ENCODE measurements at places on chromosomes 2 and 18.

DNA sequence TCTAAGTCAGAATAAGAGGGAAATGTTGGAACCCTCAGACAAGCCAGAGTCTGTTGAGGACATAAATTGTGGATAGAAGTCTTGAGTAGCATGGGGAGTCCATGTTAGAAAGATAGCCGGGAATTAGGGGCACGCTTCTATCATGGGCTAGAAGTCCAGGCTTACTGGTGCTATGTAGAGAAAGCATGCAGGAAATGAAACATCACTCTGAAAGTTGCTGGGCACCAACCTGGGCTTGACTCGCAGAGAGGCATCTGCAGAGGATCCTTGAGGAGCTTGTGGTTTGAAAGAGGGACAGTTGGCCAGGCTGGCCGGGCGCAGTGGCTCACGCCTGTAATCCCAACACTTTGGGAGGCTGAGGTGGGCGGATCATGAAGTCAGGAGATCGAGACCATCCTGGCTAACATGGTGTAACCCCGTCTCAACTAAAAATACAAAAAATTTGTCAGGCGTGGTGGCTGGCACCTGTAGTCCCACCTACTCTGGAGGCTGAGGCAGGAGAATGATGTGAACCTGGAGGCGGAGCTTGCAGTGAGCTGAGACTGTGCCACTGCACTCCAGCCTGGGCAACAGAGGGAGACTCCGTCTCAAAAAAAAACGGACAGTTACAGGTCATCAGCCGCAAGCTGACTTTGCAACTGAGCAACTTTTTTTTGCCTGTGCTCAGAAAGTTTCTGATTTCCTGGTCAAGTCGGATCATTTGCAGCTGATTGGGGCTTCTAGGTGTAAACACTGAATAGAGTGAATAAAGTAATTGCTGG lies 24.9 kb downstream of the CERS6 start:
- DNase-seq: no peak

GRCh38 chr2:85761-86160 lies 39.5 kb upstream of the FAM110C start:
- DNase-seq: no peak

DNA sequence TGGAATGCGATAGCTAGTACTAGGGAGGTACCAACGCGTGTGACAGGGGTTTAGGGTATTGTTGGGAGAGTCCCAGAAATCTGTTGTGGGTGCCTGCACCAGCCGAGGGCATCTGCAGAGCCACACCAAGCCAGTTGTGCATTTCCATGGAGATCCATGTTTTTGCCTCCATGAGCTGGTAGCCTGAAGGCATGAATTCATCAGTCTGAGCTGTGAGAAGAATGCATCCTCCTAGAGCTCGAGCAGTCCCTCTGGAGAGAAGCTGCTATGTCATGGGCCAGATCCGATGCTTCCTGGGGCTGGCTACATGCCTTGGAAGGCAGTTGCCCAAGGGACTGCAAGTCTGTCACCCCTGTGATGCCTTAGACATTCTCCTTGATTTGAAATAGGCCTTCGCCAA lies 57.9 kb downstream of the LIPG start:
- no peak for DNase-seq

GRCh38 chr18:23875966-23876895 lies 138.3 kb upstream of the TTC39C start:
- DNase-seq: no peak

DNA sequence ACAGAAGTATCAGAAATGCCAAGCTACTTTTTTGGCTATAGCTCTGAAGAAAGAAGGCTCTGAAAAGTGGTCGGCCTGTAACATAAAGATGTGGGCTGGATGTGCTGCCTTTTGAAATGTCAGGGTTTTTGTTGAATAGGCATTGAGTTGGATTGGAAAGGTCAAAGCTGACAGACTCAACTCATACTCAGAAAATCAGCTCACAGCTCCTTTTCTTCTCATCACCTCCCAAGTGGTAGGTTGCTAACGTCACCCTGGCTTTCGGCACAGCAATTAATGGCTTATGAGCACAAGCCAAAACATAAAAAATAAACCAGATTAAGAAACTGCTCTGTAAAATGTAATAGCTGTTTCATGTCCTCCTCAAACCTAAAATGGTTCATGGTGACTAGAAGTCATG lies 68.3 kb downstream of the KCNF1 start:
- no peak for DNase-seq

DNA sequence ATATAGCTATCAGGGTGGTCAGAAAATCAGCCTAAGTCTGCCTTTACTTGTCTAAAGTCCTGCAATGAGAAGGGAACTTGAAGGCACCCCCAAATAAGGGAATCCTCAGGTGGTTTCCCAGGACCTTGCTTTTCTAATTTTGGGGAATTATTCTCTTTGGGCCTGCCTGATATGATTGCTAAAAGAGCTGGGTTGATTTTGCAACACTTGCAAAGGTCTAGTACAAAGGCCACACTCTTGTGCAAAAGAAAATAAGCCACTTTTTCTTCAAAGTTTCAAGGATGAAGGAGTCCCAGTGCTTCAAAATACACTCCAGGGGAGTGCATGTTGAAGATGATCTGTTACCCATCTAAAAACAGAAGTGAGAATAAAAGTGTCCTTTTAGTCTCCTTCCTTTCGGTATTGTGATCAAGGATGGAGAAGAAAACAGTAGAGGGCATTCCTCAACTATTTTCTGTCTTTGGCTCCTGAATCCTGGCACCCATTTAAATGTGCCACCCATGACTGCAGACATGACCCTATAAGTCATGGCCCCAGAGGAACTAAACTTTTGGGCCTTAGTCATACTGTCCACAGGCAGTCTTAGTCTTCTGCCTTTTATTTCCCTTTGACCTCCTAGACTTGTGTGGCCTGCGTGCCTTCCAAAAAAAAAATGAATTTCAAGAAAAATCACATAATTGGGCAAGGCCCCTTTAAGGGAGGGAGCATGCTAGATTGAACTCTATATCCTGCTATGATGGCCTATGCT lies 5.1 kb downstream of the SULT1C3 start:
- DNase-seq: no peak

GRCh38 chr2:166337932-166338331 lies 37.8 kb downstream of the SCN9A start:
- no peak for DNase-seq

- no peak for DNase-seq
Measured at GRCh38 chr2:117065912-117066311, 748.6 kb upstream of the DDX18 start.

DNA sequence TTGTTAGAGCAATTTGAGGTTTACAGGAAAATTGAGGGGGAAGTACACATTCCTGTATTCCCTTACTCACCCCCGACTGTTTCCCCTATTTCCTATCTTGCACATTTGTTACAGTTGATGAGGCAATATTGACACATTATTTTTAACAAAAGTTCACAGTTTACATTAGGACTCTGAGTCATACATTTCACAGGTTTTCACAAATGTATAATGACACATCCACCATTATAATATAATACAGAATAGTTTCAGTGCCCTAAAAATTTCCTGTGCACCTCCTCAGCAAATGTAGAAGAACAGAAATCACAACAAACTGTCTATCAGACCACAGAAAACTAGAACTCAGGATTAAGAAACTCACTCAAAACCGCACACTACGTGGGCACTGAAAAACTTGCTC lies 160.6 kb upstream of the RMP24 start:
- no peak for DNase-seq

DNA sequence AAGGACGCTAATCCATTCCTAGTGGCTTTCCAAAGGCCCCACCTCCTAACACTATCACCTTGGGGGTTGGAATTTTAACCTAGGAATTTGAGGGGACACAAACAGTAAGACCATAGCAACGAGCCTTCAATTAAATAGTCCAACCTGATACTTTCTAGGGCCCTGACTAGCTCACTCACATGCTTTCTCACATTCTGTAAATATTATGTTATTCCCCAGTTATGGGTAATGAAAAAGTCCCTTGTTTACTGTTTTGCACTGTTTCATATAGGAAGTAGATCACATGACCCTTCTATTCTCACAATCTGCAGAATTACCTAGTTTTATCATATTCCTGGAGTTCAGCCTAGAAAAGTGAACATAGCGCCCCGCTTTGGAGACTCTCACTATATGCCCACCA lies 1212.1 kb upstream of the ACVR2A start:
- no peak for DNase-seq

DNA sequence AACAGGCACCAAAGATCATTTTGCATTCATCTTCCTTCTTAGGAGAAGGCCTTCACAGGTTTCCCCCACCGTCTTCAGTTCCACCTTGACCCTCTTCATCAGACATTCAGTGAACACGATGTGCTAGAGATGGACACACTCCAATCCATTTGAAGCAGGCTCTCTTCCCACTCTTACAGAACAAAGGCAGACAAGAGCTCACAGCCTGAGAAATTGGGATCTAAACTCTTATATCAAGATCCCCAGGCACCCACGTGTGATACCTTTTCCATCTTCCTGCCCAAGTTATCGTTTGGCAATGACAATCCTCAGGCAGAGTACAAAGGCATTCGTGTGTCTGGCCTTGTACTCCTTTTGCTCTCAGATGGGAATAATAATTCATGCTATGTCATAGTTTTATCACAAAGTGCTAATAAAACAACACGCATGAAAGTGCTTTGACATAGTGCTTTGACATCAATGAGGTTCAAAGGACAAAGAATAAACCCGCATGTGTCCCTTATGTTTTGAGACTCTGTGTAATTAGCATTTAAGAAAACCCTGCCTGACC lies 369.3 kb upstream of the KLHL29 start:
- DNase-seq: no peak

- no peak for DNase-seq
Measured at GRCh38 chr18:24878289-24878688, 417.9 kb downstream of the HRH4 start.

DNA sequence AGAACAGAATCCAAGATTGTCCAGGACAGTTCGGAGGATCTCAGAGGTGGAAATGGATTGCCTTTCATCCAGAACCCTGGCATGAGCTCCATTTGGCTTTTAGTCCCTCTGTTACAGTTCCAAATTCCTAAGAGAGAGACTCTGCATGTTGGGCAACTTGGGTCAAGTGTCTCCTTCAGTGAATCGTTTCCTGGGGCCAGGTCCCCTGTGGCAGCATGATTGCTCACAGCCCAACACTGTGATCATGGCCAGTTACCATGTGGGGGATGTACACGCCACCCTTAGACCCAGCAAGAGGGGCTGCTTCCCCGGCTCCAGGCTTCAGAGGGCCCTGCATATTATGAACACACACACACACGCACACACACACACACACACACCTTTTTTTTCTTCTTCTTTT lies 118.6 kb upstream of the GLI2 start:
- DNase-seq: no peak

DNA sequence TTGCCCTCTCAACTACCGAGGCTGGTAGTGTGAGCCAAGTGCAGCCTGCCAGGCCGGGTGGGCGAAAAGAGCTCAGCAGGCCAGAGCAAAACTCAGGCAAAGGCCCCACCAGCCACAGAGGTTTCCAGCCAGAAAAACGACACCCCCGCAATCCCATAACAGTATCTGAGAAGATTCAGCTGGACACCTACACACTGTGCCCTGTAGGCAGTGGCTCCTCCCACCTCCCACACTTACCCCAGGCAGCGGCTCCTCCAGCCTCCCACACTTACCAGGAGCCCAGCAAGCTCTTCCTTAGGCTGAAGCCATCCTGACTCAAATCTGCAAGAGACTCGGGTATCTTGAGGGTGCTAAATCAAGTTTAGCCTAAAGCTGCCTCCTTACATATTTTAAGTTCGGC lies 15.6 kb upstream of the TMEM18 start:
- no peak for DNase-seq

- no peak for DNase-seq
Measured at GRCh38 chr2:128305555-128306080, 13.1 kb downstream of the HS6ST1 start.

DNA sequence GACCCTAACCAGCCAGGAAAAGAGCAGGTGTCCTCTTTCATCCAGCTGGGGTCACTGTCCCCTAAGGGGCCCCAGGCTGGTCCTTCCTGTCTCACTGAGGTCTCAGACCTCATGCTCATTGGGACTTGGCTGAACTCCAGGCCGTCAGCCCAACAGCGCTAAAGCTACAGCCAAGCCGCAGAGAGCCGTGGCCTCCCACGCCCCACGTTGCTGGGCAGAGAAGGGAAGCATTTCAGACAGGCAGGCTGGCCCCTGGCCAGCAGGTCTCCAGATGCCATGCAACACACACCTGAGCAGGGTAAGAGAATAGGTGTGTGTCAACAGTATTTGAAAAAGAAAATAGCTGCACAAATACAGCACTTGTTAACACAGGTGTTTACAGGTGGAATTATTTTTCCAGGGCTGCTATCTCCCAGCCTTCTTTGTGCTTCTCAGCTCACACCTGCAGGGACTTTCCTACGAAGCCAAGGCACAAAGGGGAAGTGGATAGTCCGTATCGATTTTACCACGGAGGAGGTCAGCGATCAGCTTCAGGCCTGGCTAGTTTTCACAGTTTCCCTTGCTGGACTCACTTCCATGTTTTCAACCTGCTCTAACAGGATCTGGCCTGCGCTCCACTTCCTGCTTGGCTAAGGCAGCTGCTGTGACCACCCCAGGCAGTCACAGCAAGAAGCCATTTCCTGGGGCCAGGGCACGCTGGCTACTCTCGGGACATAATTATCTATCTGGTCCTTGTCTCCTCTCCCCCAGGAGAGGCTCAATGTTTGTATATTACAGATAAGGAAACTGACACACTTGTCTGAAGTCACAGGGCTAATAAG lies 156.1 kb upstream of the ID2 start:
- no peak for DNase-seq

- DNase-seq: peak; percentile 88
Measured at GRCh38 chr2:201642579-201643215, 606 bp downstream of the TMEM237 start.

- no peak for DNase-seq
Measured at GRCh38 chr2:102789349-102790090, 27.7 kb downstream of the TMEM182 start.

- DNase-seq: no peak
Measured at GRCh38 chr2:44450082-44450481, 88.3 kb downstream of the CAMKMT start.

DNA sequence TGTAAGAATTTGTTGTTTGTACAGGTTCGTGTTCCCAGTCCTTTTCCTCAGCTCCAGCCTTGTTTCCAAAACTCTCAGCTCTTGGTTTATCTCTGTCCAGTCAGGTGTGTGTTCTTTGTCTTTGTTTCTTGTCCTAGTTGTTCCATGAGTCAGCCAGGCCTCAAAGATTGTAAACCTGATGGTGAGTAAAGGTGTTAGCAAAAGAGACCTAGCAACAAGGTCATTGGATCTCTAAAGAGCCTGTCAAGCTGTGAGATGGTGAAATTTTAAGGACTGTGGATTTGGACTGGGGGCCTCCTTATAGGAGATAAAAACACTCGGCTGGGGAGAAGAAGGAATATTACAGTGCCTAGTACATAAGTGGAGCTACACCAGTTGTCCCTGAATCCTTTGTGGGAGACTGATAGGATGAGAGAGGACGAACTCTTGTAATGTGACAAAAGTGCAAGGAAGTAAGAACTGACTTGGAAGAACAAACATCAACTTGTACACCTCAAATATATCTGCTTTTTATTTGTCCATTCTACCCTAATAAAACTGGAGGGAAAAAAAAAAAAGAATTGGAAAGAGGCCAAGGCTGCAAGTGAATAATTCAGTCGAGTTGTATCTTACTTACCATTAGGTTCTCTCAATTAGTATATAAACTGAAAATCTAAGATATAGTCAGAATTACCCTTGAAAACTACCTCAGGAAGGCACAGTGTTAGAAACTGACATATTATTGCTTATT lies 37.2 kb downstream of the ITGA6 start:
- DNase-seq: no peak

All from activated CD4-positive, alpha-beta T cell treated with anti-CD3 and anti-CD28 coated beads for 48 hours (primary cell).